Right renal cortex interstitium (tissue), 3 donors: ENCODE measurements at places on chromosomes 3 and 15. TPM values are rescaled to one million over a fixed set of nuclear protein-coding genes. Genes with fewer than 3 reads are reported as not detected.

DNA sequence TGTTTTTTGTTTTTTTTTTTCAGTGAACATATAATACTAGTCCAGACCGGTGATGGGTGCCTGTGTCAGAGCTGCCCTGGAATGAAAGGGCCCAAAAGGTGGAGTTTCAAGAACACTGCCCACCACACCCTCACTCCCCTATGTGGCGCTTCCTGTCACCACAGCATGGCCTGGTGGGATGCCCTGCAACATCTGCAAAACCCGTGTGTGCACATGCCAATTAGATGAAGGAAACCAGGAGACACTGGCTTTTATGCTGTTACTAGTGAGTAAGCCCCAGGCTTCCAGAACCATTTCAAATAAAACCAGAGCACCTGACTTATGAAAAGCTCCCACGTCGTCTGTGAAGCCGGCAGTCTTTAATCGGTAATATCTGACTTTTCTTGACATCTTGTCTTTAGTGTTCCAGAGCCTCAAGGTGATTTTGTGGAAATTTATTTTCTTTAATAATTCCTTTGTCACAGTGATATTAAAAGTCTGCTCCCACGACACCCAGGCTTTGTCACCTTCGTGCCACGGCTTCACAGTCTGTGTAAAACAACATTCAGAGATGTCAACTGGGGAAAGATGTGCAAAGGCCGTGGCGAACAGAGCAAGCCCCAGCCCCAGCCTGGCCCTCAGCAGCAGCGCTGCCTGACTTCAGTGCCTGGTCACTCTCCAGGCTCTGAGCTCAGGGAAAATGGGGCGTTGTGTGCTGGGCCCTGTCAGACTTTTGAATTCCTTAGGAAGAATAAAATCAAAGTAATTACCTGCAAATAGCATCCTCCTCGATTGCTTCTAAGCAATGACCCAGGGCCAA is 6.4 kb downstream of the CFAP92 start:
- DNase-seq: no peak

GRCh38 chr3:183991403-183991802 is 26.3 kb downstream of the ABCC5 start:
- DNase-seq: no peak

GRCh38 chr3:29430558-29430971 is 149.7 kb downstream of the RBMS3 start:
- no peak for DNase-seq

- no peak for DNase-seq
Measured at GRCh38 chr3:30602946-30603345, 3.5 kb upstream of the TGFBR2 start.

- DNase-seq: no peak
Measured at GRCh38 chr3:2978977-2979732, 131.0 kb downstream of the IL5RA start.

- no peak for DNase-seq
Measured at GRCh38 chr15:27427276-27427675, 456.3 kb downstream of the GABRG3 start.

DNA sequence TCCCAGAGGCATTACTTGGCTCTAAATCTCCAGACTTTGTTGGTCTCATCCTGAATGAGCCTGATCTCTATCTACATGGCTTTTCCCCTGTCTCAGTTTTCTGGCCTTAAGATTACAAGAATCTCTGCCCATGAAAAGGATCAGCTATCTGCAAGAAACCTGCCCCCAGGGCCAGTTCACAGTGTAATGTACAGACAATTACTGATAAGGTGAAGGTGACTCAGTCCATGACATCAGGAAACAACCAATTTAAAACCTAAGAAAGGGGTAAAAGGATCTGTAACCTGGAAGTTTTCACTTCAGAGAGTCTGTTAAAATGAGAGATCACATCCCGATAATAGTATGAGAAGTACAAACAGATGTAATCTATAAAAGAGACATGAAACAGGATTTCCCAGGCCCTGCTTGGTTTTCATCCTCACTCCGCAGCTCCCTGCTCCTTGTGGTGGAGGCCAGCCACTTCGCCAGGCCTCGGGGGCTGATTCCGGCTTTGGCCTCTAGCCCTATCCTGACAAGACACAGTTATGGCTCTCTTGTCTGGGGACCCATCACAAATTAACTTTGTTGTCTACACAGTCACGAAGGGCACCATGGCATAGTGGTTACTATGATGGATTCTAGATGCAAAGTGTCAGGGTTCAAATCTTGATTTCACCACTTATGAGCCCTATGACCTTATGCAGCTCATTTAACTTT is 136.9 kb downstream of the THSD4 start:
- no peak for DNase-seq

GRCh38 chr3:124688581-124689454 is 41.4 kb upstream of the UMPS start:
- peak; percentile 43 for DNase-seq

- DNase-seq: no peak
Measured at GRCh38 chr3:166837535-166837934, 542.6 kb downstream of the ZBBX start.

- DNase-seq: no peak
Measured at GRCh38 chr3:69433969-69434325, 48.1 kb upstream of the FRMD4B start.

- DNase-seq: no peak
Measured at GRCh38 chr3:82085356-82085755, 323.9 kb upstream of the GBE1 start.

GRCh38 chr3:133563186-133563591 is 10.3 kb upstream of the CDV3 start:
- DNase-seq: no peak

DNA sequence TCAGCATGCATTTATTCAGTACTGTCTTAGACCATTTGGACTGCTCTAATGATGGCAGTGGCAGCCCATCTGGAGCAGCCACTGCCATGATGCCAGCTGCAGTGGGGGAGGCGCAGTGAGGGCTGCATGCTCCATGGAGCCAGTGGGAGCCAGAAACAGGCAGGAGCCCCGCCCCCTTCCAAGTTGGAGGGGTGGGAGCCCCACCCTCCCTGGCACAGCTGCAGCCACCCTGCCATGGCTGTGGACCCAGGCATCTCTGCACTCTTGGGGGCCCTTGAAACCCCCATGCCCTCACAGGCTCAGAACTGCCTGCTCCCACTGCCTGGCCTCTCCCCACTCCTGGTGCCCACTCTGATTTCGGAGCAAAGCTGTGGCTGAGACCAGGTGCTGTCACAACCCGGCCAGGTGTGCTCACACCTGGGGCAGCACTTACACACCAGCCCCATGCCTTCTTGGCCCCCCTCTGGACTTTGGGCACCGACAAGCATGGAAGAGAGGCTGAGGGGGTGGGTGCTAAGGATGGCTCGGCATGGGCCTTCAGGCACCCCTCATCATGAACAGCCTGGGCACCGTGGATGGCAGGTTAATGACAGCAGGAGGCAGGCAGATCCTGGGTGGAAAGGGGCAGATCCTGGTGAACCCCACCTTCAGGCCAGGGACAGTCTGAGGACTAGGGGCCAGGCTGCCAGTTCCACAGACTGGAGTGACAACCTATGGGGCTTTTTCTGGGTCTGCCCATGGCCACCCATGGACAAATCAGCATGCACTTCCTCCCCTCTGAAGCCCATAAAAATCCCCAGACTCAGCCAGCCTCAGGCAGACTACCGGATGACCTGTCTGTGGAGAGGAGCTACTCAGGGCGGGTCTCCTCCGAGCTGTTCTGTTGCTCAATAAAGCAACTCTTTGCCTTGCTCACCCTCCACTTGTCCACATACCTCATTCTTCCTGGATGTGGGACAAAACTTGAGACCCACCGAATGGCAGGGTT is 18.3 kb downstream of the TBC1D21 start:
- DNase-seq: no peak

- DNase-seq: no peak
Measured at GRCh38 chr3:59338934-59339333, 289.1 kb upstream of the CFAP20DC start.

DNA sequence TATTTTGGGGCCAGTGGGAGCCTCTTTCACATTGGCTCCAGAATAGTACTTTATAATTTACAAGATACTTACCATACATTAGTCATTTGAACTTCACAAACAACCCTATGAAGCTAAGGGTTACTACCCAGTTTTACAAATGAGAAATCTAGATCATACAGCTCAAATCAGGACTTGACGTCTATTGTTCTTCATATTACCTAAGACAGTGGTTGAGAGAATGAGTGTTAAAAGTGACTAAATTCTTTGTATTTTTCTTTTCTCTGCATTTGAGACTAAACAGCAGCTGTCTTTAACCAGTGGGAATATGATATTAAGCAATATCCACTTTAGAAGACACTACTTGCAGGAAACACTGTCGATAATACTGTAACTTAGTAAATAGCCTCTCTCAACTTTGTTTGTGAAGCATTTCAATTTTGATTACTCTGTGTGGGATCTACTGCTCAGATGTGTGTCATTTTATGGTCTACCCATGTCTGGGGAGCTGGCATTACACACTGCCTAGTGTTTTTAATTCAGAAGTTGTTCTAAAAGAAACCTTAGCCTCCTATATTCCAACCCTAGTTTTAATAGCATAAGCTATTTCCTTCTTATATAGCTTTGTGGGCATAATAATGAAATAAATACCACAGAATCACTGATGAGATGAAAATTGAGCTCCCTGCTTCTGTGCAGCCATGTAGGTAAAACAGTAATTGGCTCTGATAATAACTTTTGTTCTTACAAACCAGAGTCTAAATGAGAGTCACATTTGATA is 45.9 kb downstream of the IQCH start:
- no peak for DNase-seq

The PTX3 gene
- polyA plus RNA-seq: 3.8 TPM

DNA sequence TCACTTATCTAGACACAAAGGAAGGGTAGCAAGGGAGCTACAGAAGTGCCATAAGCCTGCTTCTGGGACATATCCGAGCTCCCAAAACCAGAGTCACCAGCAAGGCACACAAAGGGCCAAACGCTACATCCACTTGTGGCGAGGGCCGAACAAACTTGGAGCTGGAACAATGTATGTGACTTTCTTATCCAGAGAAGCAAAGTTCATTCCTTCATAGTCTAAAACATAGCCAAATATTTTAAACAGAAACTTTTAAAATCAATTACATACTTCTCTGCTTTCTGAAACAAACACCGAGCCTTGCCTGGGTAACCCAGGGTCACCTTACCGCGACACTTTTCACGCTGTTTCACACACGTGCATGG is 15.9 kb downstream of the ZXDC start:
- DNase-seq: no peak

The KBTBD12 gene
- 1.7 TPM for polyA plus RNA-seq

- no peak for DNase-seq
Measured at GRCh38 chr3:172404237-172404962, 43.9 kb downstream of the GHSR start.

DNA sequence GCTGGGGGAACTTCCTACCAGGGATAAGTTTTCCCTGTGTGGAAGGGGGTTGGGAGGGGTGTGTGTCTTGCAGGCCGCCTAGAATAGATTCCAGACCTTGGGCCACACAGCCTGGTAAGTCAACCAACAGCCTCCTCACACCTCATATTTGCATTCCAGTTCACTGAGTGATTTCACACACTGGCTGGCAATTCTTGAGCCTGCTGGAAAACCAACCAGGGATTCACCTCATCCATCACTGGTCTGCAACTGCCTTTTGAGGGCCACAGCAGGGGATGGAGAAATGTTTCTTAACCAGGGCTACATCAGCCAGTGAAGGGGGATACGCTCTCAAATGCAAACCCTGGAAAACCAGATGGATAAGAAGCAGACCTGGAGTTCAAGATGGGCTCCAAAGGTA is 2.0 kb downstream of the FSTL1 start:
- no peak for DNase-seq

GRCh38 chr15:101276501-101277037 is 716 bp downstream of the SELENOS start:
- DNase-seq: no peak

DNA sequence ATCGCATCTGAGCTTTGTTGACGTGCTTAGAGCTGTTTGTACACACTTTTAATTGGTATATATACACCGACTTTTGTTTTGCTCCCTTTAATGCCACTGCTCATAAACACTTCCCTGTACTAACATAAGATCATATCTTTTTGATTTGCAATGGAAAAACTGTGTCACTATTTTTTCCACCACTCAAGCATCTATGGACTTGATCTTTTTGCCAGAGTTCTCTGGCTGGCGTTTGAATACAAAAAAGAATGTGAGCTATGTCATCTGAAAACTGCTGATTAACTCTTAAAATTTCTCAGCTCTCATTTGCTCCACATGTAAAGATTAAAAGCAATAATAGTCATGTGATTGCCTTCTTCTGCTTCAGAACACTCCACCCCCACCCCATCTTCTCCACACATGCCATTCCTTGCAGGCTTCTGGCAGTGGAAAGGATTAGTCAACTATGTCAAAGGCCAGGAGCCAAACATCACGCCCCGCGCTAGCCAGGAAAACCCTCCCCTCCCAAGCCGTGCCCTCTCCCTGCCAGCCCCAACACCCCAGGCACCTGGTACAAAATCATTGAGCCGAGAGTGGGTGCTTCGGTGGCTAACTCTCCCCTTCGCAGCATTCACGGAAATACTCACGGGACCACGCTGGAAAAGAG is 123.4 kb upstream of the MEF2A start:
- DNase-seq: no peak

GRCh38 chr3:64264501-64265109 is 39.3 kb upstream of the PRICKLE2 start:
- no peak for DNase-seq

DNA sequence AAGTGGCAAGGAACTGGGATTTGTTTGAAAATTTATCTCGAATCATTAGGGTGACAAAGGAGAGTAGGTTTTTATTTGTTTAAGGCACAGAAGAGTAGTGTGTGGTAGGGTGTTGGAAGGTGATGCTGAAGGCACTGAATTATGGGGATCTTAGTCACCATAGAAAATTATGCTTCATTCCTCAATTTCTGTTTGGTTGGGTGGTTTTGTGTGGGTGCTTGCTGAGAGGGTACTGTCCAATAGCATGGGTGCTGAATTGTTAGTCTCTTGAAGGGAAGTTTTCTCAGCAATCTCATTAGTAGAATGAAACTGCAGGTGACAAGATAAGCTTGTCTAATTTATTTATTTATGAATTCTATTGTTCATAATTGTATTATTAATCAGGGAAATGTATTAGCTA is 610.9 kb downstream of the AGBL1 start:
- peak; percentile 4 for DNase-seq

GRCh38 chr3:120410116-120410515 is 40.7 kb downstream of the FSTL1 start:
- DNase-seq: no peak

DNA sequence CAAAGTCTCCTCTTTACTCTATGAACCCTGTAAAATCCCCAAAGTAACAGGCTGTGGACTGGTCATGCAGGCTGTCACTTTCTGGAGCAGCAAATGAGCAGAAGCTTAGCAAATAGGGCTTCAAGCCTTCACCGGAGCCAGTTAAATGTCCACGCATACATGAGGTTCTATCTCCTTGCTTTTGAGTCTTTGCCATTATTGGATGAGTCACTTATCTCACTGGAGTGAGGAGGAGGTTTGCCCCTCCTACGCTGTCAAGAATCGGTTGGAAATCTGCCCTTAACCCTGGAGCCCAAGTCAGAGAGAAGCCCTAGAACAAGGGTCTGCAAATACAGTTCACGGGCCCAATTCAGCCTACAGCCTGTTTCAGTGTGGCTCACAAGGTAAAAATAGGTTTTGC is 126.1 kb upstream of the CTNNB1 start:
- no peak for DNase-seq
